ENCODE measurements at places on chromosomes 3 and 15.

DNA sequence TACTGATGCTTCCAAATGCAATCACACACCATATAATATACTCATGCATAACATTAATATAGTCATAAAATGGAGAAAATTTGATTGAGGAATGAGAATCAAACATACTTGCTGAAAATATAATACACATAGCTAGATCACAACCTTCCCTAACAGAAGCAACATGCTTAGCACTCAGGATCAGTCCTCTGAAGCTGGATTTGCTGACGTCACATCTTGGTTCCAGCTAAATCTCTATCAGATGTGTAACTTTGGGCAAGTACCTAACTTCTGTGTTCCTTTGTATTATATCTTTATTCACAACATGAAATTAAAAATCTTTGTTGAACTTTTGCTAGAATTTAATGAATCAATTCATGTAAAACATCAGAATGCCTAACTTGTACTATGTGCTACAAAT is 263.5 kb downstream of the ZNF385D start:
- DNase-seq = no peak
- no peaks in the 10 kb centered on the region for H3K36me3 ChIP-seq
- H3K4me1 ChIP-seq = no peaks in the 10 kb centered on the region

GRCh38 chr15:58440922-58441321 is 9.1 kb downstream of the LIPC start:
- no peaks in the 10 kb centered on the region for H3K36me3 ChIP-seq
- H3K27me3 ChIP-seq = no peaks in the 10 kb centered on the region
- H3K27ac ChIP-seq = peak overlapping the region; percentile 76

- no peak overlapping the region for H3K27ac ChIP-seq
- no peaks in the 10 kb centered on the region for H3K36me3 ChIP-seq
- no peak for DNase-seq
- H3K4me1 ChIP-seq = peaks cover 22% of the 10 kb centered on the region
- no peak overlapping the region for H3K4me3 ChIP-seq
Measured at GRCh38 chr3:164465172-164465571, 613.1 kb downstream of the SI start.

- no peaks in the 10 kb centered on the region for H3K27me3 ChIP-seq
- H3K4me3 ChIP-seq = no peak overlapping the region
- peak overlapping the region; percentile 87 for H3K27ac ChIP-seq
- no peaks in the 10 kb centered on the region for H3K36me3 ChIP-seq
- no peak for DNase-seq
Measured at GRCh38 chr15:85354461-85354860, 25.9 kb upstream of the AKAP13 start.

GRCh38 chr3:80998022-80998421 is 763.4 kb downstream of the GBE1 start:
- H3K27ac ChIP-seq = no peak overlapping the region
- no peaks in the 10 kb centered on the region for H3K36me3 ChIP-seq
- H3K27me3 ChIP-seq = peaks cover 3% of the 10 kb centered on the region
- no peak for DNase-seq
- H3K4me1 ChIP-seq = no peaks in the 10 kb centered on the region

DNA sequence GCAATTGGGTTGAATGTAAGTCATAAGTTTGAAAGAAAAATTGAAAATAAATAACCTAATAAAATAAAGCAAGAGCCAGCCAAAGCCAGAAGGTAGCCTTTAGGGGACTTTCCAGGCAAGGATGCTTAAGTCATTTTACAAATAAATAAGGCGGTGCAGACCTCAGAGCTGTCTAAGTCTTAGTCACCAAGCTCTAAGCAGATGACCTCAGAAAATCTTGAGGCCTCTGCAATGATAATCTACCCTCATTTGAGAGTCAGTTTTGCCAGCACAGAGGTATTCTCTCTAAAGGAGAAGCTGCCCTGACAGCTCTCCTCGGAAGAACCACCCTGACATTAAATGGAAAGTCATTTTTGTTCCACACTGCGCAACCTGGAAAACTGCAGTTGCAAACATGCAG is 113.9 kb downstream of the OXNAD1 start:
- H3K27ac ChIP-seq = no peak overlapping the region
- DNase-seq = no peak
- H3K27me3 ChIP-seq = no peaks in the 10 kb centered on the region
- peaks cover 7% of the 10 kb centered on the region for H3K4me1 ChIP-seq
- peaks cover 10% of the 10 kb centered on the region for H3K36me3 ChIP-seq

DNA sequence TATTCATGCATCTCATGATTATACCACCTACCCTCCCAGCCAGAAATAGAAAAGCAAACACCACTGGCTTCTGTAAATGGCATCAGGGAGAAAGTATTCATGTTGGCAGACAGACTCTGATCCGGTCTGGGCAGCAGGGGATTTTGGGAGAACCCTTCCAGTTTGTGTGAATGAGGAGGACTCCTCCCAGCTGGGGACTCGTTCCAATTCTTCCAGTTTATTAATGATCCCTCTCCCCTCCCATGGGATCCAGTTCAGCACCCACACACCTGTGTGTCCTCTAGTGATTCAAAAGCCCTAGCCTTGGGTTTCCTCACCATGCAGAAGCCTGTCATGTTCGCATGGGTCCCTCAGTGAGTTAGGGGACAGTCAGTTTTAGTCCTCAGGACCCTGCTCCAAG is 110.9 kb downstream of the IQSEC1 start:
- no peak overlapping the region for H3K4me3 ChIP-seq
- H3K27ac ChIP-seq = peak overlapping the region; percentile 71
- DNase-seq = no peak
- peaks cover 92% of the 10 kb centered on the region for H3K4me1 ChIP-seq
- no peaks in the 10 kb centered on the region for H3K27me3 ChIP-seq

GRCh38 chr15:31088672-31089367 is 12.7 kb downstream of the TRPM1 start:
- H3K4me1 ChIP-seq = peaks cover 21% of the 10 kb centered on the region
- H3K4me3 ChIP-seq = no peak overlapping the region
- no peak overlapping the region for H3K27ac ChIP-seq
- no peaks in the 10 kb centered on the region for H3K36me3 ChIP-seq

DNA sequence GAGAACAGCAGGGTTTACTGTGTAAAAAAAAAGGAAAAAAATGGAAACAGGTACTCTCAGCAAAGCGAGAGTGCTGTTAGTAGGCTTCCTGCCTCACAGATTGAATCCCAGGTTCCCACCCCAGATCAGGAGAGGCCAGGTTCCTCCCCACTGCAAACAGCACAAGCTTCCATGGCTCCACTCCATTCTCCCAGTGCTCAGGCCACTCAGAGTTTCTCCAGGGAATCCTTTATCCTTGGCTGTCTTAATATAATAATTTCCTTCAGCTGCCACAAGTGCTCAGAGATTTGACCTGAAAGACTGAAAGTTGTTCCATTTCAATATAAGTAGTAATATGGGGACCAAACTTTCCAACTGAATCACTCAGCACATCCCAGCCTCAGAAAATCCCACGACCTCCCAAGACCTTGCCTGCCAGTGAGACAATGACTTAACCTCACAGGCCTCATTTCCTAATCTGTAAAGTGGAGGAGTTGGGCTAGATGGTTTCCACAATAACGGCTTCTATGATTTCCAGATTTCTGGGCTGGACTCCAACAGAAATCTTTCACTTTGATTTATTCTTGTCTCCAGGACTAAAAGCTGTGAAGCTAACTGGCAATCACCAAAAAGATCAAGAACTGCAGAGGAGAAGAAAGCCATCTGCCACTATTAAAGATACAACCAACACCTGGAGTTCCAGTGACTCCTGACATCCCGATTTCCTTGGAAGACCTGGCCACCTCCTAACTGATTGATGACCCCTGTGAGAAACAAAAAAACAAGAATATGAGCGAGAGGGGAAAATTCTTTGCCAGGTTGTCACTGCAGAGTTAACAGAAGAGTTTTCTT is 289.5 kb downstream of the NEK10 start:
- no peaks in the 10 kb centered on the region for H3K4me1 ChIP-seq
- DNase-seq = no peak
- no peak overlapping the region for H3K4me3 ChIP-seq
- H3K36me3 ChIP-seq = no peaks in the 10 kb centered on the region
- H3K27ac ChIP-seq = no peak overlapping the region

GRCh38 chr3:161042023-161042501 is 63.1 kb downstream of the B3GALNT1 start:
- peaks cover 2% of the 10 kb centered on the region for H3K36me3 ChIP-seq
- H3K27ac ChIP-seq = peak overlapping the region; percentile 68
- H3K4me1 ChIP-seq = peaks cover 20% of the 10 kb centered on the region
- no peak overlapping the region for H3K4me3 ChIP-seq

DNA sequence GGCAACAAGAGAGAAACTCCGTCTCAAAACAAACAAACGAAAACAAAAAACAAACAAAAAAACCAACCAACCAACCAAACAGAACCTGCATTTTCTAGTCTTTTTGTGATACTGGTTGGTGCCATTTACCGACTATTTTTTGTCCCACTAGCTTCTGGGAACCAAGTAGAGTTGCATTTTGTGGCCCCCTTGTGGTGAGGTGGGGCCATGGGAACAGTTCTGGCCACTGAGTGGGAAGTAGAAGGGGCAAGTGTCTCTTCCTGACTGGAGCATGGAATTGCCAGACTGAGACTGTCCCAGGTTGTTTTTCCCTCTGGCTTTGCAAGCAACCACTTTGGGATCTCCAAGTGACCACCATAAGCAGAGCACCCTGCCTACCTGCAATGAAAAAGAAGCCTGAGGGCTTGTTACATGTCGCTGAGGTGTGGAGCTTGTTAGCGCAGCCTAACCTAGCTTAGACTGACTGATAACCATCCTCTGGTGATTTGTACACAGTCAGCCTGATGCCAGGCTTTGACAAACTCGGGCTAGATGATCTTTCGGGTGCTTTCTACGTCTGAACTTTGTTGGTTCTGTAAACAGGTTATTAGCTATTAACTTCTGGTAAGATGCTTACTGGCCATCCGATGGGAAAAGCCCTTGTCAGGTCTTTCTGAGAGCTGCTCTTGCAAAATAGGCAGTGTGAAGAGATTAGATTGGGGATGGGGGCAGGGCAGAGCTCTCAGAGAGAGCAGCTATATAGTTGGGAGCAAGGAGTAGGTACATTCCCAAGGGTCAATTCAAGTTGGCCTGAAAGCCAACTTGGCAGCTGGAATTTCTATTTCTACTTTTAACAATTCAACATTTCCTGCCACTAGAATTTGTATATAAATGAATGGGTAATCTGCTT is 172.2 kb downstream of the SSR3 start:
- no peak for DNase-seq
- H3K4me1 ChIP-seq = peaks cover 24% of the 10 kb centered on the region
- no peak overlapping the region for H3K4me3 ChIP-seq
- H3K36me3 ChIP-seq = no peaks in the 10 kb centered on the region
- no peak overlapping the region for H3K27ac ChIP-seq

- H3K27ac ChIP-seq = peak overlapping the region; percentile 6
- DNase-seq = no peak
- no peak overlapping the region for H3K4me3 ChIP-seq
- peaks cover 72% of the 10 kb centered on the region for H3K4me1 ChIP-seq
- no peaks in the 10 kb centered on the region for H3K27me3 ChIP-seq
- no peaks in the 10 kb centered on the region for H3K36me3 ChIP-seq
Measured at GRCh38 chr15:85475711-85476110, 95.3 kb downstream of the AKAP13 start.

GRCh38 chr3:126376444-126376843 is 18.3 kb upstream of the CFAP100 start:
- no peak overlapping the region for H3K27ac ChIP-seq
- no peaks in the 10 kb centered on the region for H3K36me3 ChIP-seq
- H3K4me1 ChIP-seq = peaks cover 5% of the 10 kb centered on the region
- H3K27me3 ChIP-seq = peaks cover 4% of the 10 kb centered on the region
- peak; percentile 25 for DNase-seq
- H3K4me3 ChIP-seq = no peak overlapping the region

GRCh38 chr15:52060501-52060900 is 41.5 kb downstream of the MAPK6 start:
- peaks cover 3% of the 10 kb centered on the region for H3K4me1 ChIP-seq
- no peak overlapping the region for H3K4me3 ChIP-seq
- H3K27ac ChIP-seq = no peak overlapping the region
- H3K27me3 ChIP-seq = no peaks in the 10 kb centered on the region
- H3K36me3 ChIP-seq = peaks cover 39% of the 10 kb centered on the region

- H3K4me3 ChIP-seq = no peak overlapping the region
- no peaks in the 10 kb centered on the region for H3K27me3 ChIP-seq
- H3K36me3 ChIP-seq = no peaks in the 10 kb centered on the region
- H3K27ac ChIP-seq = no peak overlapping the region
- DNase-seq = no peak
Measured at GRCh38 chr3:16122155-16122554, 52.3 kb upstream of the GALNT15 start.

DNA sequence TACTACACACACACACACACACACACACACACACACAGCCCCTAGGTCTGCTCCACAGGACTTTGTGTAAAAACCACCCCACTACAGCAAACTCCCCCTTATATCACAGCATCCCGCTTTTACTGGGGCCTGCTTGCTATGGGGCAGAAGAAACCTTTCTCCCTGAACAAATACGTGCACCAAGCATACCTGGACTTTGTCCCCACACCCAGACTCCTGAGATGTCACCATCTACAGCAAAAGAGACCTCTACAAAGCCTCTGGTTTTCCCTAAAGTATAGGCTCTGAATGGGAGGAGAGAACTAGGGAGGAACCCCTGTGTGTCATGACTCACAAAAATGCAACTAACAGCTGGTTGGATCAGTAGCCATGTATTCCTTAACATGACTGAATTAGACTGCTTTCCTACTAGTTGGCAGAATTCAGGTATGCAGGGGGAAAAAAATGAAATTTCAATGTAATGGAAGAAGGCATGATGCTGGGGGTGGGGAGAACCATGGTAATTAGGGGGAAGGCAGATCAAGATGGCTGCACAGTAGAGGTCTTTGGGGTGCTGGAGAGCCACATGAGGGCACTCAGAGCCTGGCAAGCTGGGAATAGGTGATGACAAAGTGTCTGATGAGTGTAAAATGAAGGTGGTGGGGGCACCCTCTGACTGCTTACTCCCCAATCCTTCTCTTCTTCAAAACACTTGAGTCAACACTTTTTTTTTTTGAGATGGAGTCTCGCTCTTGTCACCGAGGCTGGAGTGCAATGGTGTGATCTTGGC is 45.9 kb downstream of the DAPK2 start:
- no peak overlapping the region for H3K27ac ChIP-seq
- peaks cover 10% of the 10 kb centered on the region for H3K4me1 ChIP-seq

DNA sequence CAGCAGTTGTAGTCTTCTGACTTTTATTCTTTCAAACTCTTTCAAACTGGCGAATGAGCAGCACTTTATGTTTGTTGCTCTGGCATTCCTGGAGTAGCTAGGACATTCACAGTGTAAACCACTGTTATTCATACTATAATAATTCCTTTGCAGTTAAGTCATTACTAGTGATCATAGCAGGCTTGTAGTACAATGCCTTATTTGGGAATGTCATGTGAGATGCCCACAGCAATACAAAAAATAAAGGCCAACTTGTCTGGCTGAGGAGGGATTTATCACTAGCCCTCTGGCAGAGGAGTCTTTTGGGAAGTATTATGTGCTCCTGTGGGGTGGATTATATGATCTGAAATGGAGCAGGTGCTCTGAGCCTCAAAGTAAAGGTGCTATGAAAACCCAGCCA is 197.2 kb downstream of the VGLL3 start:
- H3K27me3 ChIP-seq = no peaks in the 10 kb centered on the region
- no peaks in the 10 kb centered on the region for H3K36me3 ChIP-seq
- H3K4me3 ChIP-seq = peak overlapping the region; percentile 24
- peaks cover 46% of the 10 kb centered on the region for H3K4me1 ChIP-seq
- no peak for DNase-seq

- peaks cover 32% of the 10 kb centered on the region for H3K4me1 ChIP-seq
- no peak overlapping the region for H3K4me3 ChIP-seq
Measured at GRCh38 chr15:63909819-63910437, 76.2 kb upstream of the HERC1 start.

GRCh38 chr15:71252044-71252739 is 136.9 kb downstream of the THSD4 start:
- no peak overlapping the region for H3K4me3 ChIP-seq
- no peak for DNase-seq
- H3K27me3 ChIP-seq = no peaks in the 10 kb centered on the region
- H3K4me1 ChIP-seq = peaks cover 23% of the 10 kb centered on the region
- no peaks in the 10 kb centered on the region for H3K36me3 ChIP-seq
